ENCODE measurements at places on chromosomes 13 and 19.

DNA sequence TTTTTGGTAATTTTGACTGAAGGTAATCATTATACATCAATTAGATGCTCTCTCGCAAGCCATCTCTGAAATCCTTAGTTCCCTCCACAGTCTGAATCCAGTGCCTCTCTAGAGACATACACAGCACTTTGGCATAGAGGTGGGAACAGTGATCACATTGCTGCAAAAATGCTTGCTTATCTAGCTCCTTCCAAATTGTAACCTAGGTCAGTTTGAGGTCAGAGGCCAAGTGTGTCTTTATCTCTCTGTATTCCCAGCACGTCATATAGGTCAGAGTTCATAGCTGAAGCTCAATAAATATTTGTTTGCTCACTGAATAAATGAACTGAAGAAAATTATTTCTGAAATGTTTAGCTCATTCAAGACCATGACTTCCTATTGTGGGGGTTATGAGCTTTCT lies 462.5 kb downstream of the DIAPH3 start:
- no peak for DNase-seq

DNA sequence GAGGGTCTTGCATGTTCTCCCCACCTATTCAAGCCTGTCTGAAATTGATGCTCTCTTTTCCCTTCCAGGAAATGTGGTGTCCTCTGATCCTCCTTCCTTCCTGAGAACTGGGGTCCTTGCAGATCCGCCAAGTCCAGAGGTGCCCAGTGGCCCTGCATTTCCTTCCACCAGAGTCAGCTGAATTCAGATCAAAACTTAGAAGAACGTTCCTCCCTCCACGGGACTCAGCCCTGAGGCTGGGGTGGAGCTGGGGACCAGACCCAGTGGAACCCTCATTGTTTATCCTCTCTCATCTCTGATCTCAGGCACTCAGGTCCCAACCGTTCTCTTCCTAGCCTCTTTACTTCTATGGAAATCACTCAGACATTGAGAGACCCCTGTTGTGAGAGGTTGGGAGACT lies 477.3 kb downstream of the TSHZ3 start:
- DNase-seq: no peak

DNA sequence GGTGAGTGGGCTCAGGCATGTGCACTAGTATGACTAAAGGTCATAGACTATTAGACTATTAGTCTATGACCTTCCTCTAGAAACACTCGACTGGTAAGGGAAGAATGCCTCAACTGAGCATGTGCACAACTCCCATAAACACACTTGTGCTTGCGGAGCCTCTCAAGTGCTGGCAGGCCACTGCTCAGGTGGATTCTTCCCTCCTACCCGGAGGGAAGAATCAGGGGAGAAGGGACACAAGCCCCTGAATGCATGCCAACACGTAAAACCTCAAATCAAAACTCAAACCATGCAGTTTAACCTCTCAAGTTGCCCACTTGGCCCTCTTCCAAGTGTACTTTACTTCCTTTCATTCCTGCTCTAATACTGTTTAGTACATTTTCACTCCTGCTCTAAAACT lies 287.6 kb upstream of the SGCG start:
- no peak for DNase-seq

DNA sequence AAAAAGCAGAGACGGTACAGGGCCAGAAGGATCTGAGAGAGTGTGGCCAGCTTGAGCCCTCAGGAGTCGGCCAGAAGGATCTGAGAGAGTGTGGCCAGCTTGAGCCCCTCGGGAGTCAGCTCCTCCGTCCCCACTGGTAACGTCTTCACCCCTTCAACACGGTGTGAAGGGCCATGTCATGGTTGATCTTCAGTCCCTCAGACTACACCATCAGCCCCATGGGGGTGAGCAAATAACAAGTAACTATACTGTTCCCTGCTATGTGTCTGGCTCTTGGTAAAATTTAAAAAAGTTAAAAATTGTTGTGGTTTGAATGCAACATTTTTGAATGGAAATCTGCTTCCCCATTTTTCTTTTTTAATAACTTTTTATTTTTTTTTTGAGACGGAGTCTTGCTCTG lies 1.6 kb upstream of the ZNF8 start:
- DNase-seq: no peak

- peak; percentile 78 for DNase-seq
Observed at GRCh38 chr13:106548064-106548696, 12.7 kb upstream of the EFNB2 start.

- no peak for DNase-seq
Observed at GRCh38 chr19:56969156-56969555, 128.6 kb upstream of the PEG3 start.

DNA sequence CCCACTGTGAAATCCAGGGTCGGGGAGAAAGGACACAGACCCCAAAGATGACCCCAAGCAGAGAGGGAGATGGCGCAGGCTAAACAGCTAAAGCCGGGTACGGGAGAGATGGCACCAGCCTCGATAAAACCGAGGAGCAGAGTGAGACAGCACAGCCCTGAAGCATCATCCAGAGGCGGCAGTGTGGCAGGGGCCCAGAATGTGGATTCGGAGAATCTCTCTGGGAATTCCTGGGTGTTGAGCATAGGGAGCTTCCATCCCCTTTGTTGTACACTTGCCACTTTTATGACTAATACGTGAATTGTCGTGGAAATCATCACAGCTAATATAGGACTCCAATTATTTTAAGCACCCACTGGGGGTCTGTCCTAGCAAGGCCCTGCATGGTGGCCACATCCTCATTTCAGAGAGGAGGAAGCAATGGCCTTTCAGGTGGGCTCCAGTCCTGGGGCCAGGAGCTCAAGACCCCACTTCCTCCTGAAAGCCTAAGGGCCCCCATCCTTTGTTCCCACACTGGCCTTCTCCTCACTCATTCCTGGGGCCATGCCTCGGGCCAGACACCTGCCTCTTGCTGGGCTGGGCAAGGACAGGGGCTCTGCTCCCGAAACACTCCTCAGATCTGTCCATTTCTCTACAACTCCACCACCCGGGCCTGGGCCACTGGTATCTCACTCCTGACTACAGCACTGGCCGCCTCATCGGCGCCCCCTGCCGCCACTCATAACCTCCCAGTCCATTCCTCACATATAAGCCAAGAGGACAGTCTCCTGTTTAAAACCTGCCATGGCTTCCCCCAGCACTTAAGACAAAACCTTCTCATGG lies 29.3 kb upstream of the ATP1A3 start:
- DNase-seq: peak; percentile 24

DNA sequence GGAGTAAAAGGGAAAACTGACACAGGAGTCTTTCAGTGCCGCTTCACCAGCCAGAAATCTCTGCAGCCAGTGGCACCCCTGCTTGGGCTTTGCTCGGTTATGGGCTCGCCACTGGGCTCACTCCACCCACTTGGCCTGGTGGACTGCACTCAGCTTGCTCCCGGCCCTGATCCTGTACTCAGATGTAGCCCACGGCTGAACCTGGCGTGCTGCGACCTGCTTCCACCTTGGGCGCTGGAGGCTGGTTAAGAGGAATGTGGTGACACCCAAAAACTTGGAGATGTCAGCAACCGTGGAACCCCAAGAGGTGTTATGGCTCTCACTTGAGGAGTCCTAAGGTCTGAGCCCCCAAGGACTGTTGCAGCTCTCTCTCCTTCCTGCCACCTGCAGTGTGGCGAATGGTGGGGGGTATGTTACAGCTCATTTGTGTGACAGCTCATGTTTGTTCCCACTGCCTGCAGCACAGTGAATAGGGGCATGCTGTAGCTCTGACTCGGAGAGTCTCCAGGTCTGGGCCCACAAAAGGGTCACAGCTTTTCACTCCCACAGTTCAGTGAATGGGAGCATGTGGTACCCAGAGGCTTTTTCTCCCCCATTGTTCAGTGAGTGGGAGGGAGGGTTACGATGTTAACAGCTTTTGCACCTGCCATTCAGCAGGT lies 1124.5 kb upstream of the ATXN8OS start:
- DNase-seq: no peak

DNA sequence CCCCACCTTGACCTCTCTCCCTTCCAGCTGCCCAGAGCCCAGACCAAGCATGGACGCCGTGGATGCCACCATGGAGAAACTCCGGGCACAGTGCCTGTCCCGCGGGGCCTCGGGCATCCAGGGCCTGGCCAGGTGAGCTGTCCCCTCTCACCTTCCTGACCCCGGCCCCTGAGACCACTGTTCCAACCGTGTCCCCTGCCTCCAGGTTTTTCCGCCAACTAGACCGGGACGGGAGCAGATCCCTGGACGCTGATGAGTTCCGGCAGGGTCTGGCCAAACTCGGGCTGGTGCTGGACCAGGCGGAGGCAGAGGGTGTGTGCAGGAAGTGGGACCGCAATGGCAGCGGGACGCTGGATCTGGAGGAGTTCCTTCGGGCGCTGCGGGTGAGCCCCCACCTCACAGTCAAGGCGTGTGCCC lies 312 bp downstream of the CAPS start:
- DNase-seq: no peak

DNA sequence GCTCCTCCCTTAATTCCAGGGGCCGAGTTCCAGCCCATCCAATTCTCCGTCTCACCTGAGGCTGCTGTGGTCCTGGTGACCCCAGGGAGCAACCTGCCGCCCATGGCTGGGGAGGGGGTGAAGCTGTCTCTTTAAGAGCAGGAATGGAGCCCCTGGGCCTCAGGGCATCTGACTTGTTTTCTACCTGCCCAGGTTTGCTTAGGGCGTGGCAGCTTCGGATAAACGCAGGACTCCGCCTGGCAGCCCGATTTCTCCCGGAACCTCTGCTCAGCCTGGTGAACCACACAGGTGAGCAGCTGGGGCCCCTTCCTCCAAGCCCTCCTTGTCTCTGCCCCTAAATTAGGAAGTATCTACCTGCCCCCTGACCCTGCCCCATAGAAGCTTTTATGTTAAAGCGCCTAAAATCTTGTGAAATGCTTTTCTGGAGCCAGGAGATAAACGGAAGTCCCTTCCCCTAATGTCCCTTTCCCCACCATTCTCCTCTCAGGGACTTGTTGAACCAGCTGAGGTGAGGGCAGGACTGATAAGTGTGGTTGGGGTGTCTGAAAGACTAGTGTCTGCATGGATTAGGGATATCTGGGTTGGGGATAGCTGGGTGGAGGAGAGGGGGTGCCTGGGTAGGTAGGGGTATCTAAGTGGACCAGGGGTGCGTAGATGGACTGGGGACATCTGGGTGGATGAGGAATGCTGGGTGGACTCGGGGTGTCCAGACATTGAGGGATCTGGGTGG lies 614 bp downstream of the FXYD3 start:
- DNase-seq: no peak

- no peak for DNase-seq
Observed at GRCh38 chr19:14411938-14412245, 7.2 kb downstream of the DDX39A start.

GRCh38 chr13:107241381-107241780 lies 673.4 kb upstream of the ARGLU1 start:
- no peak for DNase-seq

GRCh38 chr19:39951686-39952085 lies 17.3 kb upstream of the FCGBP start:
- DNase-seq: peak; percentile 87

GRCh38 chr19:19540064-19540714 lies 2.1 kb downstream of the CILP2 start:
- peak; percentile 77 for DNase-seq

DNA sequence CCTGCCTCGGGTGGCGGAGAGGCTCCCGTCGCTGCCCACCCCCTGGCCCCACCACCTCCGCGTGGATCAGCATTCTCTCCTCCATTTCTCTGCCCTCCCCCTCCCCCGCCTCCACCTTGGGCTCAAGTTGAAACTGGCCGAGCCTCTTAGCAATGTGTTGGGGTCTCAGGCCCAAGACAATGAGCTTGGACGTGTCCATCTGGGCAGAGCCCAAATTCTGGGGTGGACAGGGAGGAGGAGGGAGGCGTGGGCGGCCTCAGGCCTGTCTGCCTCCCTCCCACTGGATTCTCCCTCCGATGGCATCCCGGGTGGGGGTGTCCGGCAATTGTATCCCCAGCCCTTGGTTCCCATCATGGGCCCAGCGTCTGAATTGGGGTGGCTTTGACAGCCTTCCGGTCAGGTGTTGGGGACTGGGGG lies 1.2 kb downstream of the CELF5 start:
- DNase-seq: no peak

- peak; percentile 72 for DNase-seq
Observed at GRCh38 chr19:7888145-7888825, at the start of gene LRRC8E. Gene LRRC8E, plus strand, starts transcription at chr19:7888510. Its CDS starts 7,094 bp downstream, at chr19:7895604.

- DNase-seq: no peak
Observed at GRCh38 chr19:6713773-6714692, 6.4 kb downstream of the C3 start.

GRCh38 chr13:45320876-45321629 lies 19.9 kb downstream of the TPT1 start:
- no peak for DNase-seq

- DNase-seq: no peak
Observed at GRCh38 chr19:33248954-33249613, 23.4 kb upstream of the SLC7A10 start.

GRCh38 chr13:69050696-69051095 lies 1056.9 kb upstream of the ATXN8OS start:
- no peak for DNase-seq

- DNase-seq: no peak
Observed at GRCh38 chr19:1811942-1812425, at the start of gene ATP8B3. Gene ATP8B3, minus strand, starts transcription at chr19:1812276. Its CDS starts 540 bp downstream, at chr19:1811736.

DNA sequence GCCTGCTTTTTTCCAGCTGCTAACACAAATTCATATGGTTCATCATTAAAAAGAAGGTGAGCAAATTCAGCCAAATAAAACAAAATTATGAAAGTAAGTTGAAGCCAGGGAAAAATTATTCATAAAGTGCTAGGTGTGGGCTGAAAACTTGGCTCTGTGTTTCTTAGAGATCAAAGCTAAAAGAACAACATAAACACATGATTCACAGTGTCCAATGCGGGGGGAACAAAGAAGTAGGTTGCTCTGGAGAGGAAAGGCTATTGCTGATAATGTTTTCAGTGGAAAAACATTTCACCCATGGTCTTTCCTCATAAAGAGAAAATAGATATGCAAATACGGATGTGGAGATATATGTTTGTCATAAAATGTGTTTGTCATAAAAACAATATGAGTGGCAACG lies 1691.5 kb upstream of the SLC10A2 start:
- peak; percentile 57 for DNase-seq

DNA sequence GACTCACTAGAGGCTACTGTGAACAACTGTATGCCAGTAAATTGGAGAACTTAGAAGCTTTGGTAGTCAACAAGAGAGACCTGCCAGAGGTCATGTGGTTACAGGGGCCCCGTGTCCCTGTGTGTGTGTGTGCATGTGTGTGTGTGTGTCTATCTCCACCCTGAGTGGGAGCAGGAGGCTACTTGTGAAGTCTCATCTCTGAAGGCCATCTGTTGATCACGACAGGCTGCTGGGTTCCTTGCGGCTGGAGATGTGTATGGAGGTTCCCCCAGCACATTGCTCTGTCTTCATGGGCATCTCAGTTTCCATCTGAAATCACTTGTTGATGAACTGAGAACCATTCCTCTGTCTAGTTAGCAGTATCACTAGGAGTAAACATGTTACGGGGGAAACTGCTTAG lies 58.2 kb upstream of the TEX29 start:
- no peak for DNase-seq

- DNase-seq: no peak
Observed at GRCh38 chr13:73665261-73665660, 468.9 kb downstream of the KLF12 start.

- peak; percentile 99 for DNase-seq
Observed at GRCh38 chr13:30743319-30744055, 8.1 kb downstream of the ALOX5AP start.

- DNase-seq: no peak
Observed at GRCh38 chr13:90104764-90105163, 1242.7 kb upstream of the MIR17HG start.

GRCh38 chr19:3550947-3551791 lies 6.2 kb downstream of the MFSD12 start:
- no peak for DNase-seq
